Lung (tissue), 17 donors: ENCODE measurements at places on chromosomes 12 and 14. TPM values are rescaled to one million over a fixed set of nuclear protein-coding genes. Genes with fewer than 3 reads are reported as not detected.

DNA sequence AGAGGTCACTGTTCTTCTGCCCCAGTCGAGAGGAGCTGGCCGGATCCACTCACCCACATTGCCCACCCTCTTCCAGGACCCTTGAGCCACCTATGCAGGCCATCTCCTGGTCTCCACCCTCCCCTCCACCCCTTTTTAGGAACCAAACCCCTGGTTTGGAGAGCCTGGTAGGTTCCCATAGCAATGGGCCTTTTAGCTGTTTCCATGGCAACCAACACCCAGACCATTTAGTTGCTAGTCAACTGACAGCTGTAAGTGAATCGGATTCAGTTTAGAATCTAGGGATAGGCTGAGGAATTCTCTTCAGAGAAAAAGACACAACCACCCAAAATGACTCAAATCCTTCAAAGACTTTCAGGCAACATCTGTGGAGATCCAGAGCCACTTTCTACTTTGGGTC is 16.5 kb downstream of the NPC2 start:
- H3K27ac ChIP-seq, result no peak overlapping the region
- H3K4me3 ChIP-seq, result no peak overlapping the region
- peaks cover 13% of the 10 kb centered on the region for H3K36me3 ChIP-seq
- no peaks in the 10 kb centered on the region for H3K27me3 ChIP-seq
- DNase-seq, result no peak

Gene STX2
- 28.4 TPM for total RNA-seq

GRCh38 chr14:56295743-56296142 is 177.5 kb downstream of the PELI2 start:
- no peaks in the 10 kb centered on the region for H3K27me3 ChIP-seq
- no peak overlapping the region for H3K27ac ChIP-seq
- H3K4me1 ChIP-seq, result peaks cover 2% of the 10 kb centered on the region
- H3K4me3 ChIP-seq, result no peak overlapping the region
- DNase-seq, result no peak

Gene FOXG1
- total RNA-seq, result not detected

DNA sequence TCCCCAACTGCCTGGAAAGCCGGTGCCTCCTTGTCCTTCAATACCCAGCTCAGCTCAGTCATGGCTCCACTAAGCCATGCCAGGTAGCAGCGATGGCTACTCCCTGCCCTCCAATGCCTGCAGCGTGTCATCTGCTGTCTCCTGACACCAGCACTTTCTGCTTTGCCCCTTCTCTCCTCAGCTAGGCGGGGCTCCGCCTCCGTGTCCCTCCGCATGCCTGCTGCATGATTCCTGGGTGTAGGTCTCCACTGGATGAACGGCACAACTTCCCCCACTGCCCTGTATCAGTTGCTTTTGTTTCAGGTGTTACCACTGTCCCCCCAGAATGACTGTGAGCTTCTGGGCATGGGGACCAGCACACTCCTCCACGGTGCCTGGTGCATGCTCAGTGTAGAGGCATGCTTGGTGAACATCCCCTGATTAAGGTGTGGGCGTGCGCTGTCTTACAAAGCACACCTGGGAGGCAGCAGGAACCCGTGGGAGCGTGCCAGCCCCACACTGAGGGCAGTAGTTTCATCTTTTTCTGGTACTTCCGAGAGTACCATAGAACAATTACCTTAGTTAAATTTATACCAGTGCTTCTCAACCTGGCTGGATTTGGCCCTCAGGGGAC is 179.4 kb upstream of the PRMT8 start:
- no peak for DNase-seq
- H3K36me3 ChIP-seq, result no peaks in the 10 kb centered on the region
- H3K4me1 ChIP-seq, result peaks cover 16% of the 10 kb centered on the region
- H3K4me3 ChIP-seq, result no peak overlapping the region

Gene DCN
- total RNA-seq, result 590 TPM

DNA sequence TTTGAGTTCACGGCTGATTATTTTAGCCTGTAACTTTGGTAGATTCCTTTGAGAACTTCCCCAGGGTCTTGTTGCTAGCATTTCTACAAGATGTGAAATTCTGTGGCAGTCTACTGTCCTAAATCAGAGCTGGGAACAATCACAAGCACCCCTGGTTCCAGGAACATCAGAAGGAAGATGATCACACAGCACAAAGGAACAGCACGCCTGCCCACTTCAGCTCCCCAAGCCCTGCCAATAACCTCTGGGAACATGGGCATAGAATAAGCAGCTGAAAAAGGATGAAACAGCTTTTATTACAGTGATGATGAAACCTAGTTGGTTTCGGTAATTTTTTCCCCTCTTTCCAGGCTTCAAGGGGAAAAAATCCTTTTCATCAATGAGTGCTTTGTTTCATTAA is 12.3 kb downstream of the GPR19 start:
- H3K4me3 ChIP-seq, result no peak overlapping the region
- no peaks in the 10 kb centered on the region for H3K36me3 ChIP-seq
- peaks cover 3% of the 10 kb centered on the region for H3K27me3 ChIP-seq

GRCh38 chr14:91068642-91069041 is 8.2 kb upstream of the RPS6KA5 start:
- H3K27ac ChIP-seq, result no peak overlapping the region
- H3K4me3 ChIP-seq, result no peak overlapping the region
- no peaks in the 10 kb centered on the region for H3K27me3 ChIP-seq
- H3K4me1 ChIP-seq, result no peaks in the 10 kb centered on the region
- H3K36me3 ChIP-seq, result no peaks in the 10 kb centered on the region

DNA sequence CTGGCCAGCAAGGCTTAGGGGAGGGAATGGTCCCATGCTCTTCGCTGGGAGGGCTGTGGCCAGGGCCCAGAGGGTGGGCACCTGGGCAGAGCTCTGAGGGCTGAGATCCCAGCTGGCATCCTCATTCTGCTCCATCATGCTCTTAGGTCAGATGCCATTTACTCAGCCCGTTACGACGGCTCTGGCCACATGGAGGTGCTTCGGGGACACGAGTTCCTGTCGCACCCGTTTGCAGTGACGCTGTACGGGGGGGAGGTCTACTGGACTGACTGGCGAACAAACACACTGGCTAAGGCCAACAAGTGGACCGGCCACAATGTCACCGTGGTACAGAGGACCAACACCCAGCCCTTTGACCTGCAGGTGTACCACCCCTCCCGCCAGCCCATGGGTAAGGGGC is 30.8 kb upstream of the LRP1-AS start:
- no peak for DNase-seq
- no peaks in the 10 kb centered on the region for H3K4me1 ChIP-seq
- no peaks in the 10 kb centered on the region for H3K27me3 ChIP-seq
- H3K36me3 ChIP-seq, result peaks cover 51% of the 10 kb centered on the region
- no peak overlapping the region for H3K27ac ChIP-seq

Gene LRRC43
- 10.7 TPM for total RNA-seq

- no peak overlapping the region for H3K4me3 ChIP-seq
- H3K4me1 ChIP-seq, result no peaks in the 10 kb centered on the region
- no peaks in the 10 kb centered on the region for H3K36me3 ChIP-seq
- H3K27me3 ChIP-seq, result peaks cover 80% of the 10 kb centered on the region
- no peak for DNase-seq
Measured at GRCh38 chr12:48973531-48973930, 2.0 kb upstream of the WNT10B start.

Gene TSPAN9
- total RNA-seq, result 40.1 TPM

Gene KRT85
- total RNA-seq, result not detected

DNA sequence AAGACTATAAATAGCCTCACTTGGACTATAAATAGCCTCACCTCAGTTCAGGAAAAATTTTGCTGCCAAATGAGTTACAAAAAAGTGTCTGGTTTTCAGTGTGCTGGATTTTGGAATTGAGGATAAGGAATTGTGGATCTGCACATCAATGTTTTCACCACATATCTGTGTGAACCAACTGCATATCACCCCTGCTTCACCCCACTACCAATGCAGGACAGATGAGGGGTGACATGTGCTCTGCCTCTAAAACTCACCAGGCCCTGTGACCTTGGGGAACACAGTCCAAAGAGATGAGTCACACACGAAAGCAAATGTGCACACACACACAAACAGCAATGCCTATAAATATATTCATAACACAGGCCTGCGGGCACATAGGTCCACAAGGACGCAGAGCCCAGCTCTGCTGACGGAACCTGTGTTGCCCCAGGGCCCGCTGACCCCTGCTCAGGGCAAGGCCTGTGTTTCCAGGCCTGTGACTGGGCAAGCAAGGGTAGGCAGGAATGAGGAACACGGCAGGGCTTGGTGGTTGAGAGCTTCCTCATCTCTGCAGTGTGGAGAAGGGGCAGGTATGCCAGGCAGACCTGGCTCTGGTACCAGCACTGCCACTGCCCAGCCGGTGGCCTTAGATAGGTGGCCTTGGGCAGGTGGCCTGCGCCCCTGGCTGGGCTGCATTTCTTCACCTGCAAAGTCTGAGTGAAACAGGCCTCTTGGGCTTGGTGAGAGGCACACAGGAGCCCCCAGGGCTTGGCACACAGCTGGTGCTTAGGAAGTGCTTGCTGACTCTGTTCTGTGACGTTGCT is 82.4 kb downstream of the ARL6IP4 start:
- H3K27ac ChIP-seq, result peak overlapping the region; percentile 80
- H3K4me3 ChIP-seq, result no peak overlapping the region
- no peak for DNase-seq
- H3K27me3 ChIP-seq, result no peaks in the 10 kb centered on the region
- H3K4me1 ChIP-seq, result peaks cover 13% of the 10 kb centered on the region
